ENCODE measurements at places on chromosomes 1 and 21. TPM values are rescaled to one million over a fixed set of nuclear protein-coding genes. Genes with fewer than 3 reads are reported as not detected.

The WNT9A gene
- 0.53 TPM for total RNA-seq

The LCE3D gene
- total RNA-seq: 8.8 TPM

The CACHD1 gene
- 3.9 TPM for total RNA-seq

The TRPM2 gene
- total RNA-seq: 1.1 TPM

The TMPRSS15 gene
- total RNA-seq: not detected

The OLFM3 gene
- total RNA-seq: not detected

The PLPPR4 gene
- total RNA-seq: not detected

The AADACL4 gene
- not detected for total RNA-seq

The KRTAP21-2 gene
- not detected for total RNA-seq

The LIPI gene
- not detected for total RNA-seq

The NPR1 gene
- total RNA-seq: not detected

The GFI1 gene
- total RNA-seq: 0.10 TPM

The HCRTR1 gene
- total RNA-seq: not detected

The LMOD1 gene
- total RNA-seq: not detected

The PI4KB gene
- 38.1 TPM for total RNA-seq

The CD53 gene
- total RNA-seq: not detected

The SLC45A1 gene
- 0.42 TPM for total RNA-seq

The SH3GLB1 gene
- total RNA-seq: 71.6 TPM

The KCNK1 gene
- total RNA-seq: 15.4 TPM

The TNN gene
- not detected for total RNA-seq

The SPRR2A gene
- total RNA-seq: 3.5 TPM

The GPR3 gene
- total RNA-seq: 2.4 TPM

Measured in foreskin keratinocyte (primary cell).